ENCODE measurements at places on chromosomes 1 and 21.

GRCh38 chr1:86704972-86705664 lies 742 bp downstream of the SH3GLB1 start:
- peak; percentile 29 for DNase-seq

DNA sequence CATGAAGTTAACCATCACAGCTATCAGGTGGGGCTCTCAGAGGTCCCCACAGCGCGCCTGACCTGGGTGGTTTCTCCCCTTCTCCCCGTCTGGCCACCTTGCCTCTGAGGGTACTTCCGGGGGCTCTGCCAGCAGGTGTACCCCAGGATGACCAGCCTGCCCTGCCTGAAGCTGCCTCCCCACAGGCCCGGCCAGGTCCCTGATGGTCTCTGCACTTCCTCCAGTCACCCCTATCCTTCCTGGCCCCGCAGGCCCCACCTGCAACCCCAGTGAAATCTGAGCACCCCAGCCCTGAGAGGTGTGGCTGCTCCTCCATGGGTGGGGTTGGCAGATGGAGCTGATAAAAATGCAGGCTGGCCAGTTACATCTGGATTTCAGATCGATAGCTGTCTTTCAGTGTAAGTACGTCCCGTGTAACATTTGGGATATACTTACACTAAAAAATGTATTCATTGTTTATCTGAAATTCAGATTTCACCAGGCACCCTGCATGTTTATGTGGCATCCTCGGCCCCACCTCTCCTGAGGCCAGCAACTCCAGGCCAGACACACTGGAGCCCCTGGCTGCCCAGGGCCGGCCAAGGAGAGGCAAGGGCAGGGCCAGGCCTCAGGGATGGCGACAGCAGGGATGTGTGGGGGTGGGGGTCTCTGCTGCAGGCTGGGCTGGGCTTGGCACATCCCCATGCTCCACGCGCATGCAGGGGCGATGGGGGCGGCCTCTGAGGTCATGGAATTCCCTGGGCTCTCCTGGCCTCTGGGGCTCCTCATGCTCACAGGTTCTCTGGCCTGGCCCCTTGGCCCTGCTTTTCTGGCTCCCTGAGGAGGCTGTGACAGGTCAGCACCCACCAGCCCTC lies 25.1 kb downstream of the LRRC3 start:
- DNase-seq = no peak

DNA sequence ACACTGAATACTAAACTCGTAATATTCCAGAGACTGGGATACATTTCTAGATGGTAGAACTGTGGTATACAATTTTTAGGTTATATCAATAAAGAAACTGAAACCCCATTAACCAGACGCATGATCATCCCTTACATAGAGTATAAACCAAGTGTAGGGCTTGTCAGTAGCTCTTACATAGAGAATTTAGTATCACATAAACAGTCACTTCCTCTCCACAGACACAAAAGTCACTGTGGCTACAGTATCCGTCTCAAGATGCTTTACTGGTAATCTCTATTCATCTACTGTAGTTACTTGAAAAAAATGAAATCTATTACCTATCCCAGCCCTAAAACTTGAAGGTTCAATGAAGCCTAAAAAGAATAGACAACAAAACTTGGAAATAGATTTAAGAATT lies 252.3 kb upstream of the TMPRSS15 start:
- no peak for DNase-seq

DNA sequence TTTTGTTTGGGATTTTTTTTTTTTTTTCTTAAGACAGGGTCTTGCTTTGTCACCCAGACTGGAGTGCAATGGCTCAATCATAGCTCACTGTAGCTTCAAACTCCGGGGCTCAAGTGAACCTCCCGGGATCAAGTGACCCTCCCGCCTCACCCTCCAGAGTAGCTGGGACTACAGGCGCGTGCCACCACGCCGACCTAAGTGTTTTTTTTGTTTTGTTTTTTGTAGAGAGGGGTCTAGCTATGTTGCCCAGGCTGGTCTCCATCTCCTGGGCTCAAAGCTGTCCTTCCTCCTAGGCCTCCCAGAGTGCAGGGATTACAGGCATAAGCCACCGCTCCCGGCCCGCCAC lies 776 bp downstream of the HLCS start:
- DNase-seq = no peak

- no peak for DNase-seq
These were observed 79.3 kb upstream of the COL24A1 start for GRCh38 chr1:86235852-86236251.

GRCh38 chr1:150902751-150903150 lies 15.8 kb downstream of the CTXND2 start:
- no peak for DNase-seq

DNA sequence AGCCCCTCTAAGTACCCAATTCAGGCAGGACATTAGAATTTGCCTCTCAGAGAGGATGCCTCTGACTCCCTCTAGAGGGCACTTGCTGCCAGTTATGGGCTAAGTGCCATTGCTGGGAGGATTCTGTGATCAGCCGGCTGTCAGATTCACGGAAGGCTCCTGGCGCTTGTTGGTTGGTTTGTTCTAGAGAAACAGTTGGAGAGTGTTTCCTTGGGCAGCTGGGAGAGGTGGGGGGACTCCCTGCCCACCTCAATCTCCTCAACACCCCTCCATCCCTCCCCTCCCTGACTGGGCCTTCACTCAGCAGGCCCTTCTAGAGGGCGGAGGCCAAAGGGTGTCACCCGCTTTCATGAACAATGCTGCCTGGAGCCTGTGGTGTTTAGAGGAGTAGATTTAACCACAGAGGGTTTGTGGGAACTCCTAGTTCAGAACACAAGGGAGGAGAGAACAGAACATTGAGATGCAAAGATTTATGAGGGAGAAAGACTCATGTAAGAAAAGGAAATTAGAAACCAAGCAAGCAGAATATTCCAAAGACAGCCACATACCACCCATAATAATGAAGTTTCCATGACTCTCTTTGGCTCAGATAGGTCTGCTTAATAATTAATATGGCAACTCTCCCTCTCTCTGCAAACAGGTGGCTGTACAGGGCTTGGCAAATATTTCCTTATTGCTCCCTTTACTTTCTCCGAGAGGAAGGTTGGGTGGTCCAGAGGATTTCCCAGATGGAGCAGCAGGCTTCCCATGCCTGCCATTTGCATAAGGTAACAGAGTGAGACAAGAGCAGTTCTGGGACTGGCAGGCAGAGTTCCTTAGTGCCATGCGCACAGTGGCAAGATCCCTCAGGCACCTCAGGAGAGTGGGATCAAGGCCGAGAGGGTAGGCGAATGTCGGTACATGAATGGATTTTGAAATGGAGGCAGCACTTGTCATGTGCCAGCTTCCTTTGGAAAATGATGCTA lies 30.0 kb upstream of the ACP6 start:
- DNase-seq = peak; percentile 62

GRCh38 chr21:28207436-28208173 lies 785.1 kb downstream of the LTN1 start:
- DNase-seq = no peak

GRCh38 chr1:219812491-219813203 lies 115.7 kb downstream of the SLC30A10 start:
- DNase-seq = no peak

DNA sequence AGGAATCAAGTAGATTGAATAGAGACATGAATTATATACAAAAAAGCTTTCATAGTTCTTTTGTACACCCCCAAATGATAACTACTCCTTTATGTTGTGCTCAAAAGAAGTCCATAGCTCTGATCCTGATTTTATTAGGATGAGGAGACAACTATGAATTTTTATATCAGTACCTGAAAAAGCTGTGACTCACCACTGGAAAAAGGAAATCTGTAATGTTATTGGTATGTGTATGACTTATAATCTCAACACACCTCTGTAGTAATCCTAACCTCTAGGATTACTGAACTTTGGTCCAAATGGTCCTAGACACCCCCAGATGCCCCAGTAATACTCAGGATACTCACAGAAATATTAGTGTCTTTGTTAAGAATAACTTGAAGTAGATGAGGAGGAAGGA lies 10.2 kb downstream of the PRKAB2 start:
- no peak for DNase-seq

- peak; percentile 11 for DNase-seq
These were observed 51.8 kb upstream of the GFI1 start for GRCh38 chr1:92538413-92539061.

DNA sequence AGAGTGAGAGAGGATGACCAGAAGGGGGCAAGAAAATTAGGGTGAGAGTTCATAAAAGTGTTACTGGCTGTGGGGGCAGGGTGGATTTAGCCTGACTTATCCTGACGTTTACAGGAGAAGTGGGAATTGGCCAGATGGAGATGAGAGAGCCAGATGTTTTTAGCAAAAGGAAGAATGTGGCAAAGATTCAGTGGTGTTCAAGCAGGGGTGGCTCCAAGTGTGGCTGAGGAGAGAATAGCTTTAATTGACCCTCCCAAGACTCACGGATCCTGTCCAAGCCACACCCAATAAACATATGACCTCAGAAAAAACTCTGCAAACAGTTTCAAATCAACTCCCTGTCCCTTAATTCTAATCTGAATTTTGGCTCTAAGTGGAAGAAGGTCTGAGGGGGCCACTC lies 35.2 kb upstream of the EDEM3 start:
- no peak for DNase-seq

- DNase-seq = no peak
These were observed 148.4 kb upstream of the HMCN1 start for GRCh38 chr1:185585770-185586169.

DNA sequence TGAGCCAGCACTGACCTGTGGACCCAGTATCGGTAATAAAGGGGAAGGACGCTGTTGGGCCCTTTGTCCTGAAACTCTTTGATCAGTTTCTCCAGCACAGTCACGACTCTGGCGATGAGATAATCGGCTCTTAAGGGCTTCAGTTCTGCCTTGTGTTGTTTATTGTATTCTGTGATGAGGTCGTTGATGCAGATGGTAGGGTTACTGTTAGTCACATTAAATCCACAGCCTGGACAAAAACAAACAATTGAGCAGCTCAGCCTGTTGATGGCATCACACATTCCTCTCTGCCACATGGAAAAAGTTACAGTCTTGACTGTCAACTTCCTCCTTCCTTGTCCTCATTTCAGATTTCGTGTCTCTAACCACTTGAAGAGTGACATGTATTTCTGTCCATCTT lies 57.6 kb downstream of the SIM2 start:
- no peak for DNase-seq

DNA sequence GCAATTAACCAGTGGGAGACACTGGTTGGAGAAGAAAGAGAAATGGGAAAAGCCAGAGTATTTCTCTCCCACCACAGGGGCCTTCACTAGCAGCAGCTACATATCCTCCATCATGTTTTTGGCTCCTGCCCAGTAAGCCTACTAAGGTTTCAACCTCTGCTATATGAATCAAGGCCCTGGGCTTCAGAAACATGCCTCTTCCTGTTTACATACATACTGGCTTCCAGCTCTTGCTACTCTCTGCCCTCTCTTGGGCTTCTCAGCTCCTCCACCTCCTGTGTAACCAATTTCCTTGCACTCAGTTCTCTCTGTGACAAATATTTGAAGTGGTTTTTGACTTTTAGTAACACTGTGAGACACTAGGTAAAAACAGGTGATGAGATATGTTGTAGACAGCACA lies 80.8 kb downstream of the LRRC7 start:
- DNase-seq = peak; percentile 3

GRCh38 chr1:55192093-55192492 lies 23.1 kb downstream of the USP24 start:
- DNase-seq = no peak

- no peak for DNase-seq
These were observed 56.2 kb downstream of the DPYD start for GRCh38 chr1:97864615-97865014.

GRCh38 chr21:42341776-42342542 lies 8.8 kb downstream of the TFF2 start:
- no peak for DNase-seq

- DNase-seq = no peak
These were observed 12.9 kb downstream of the PI4KB start for GRCh38 chr1:151314137-151314875.

DNA sequence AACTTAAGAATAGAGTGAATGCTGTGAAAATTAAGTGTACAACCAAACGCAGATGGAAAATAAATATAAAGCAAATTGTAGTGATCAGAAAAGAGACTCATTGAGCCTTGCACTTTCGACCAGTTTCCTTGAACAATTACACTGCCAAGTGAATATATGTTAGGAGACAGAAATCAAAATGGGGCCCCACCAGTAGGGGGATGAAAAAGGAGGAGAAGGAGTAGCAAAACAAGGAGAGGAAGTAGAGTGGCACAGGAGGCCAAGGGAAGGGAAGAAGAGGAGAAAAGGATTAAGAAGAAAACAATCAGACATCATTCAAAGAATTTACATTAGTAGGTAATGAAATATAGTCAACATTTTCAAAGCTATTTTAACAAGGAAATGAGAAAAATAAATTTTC lies 1770.6 kb downstream of the PLA2G4A start:
- no peak for DNase-seq

- DNase-seq = peak; percentile 47
These were observed 4.1 kb downstream of the ZC3H12A start for GRCh38 chr1:37478451-37478881.

DNA sequence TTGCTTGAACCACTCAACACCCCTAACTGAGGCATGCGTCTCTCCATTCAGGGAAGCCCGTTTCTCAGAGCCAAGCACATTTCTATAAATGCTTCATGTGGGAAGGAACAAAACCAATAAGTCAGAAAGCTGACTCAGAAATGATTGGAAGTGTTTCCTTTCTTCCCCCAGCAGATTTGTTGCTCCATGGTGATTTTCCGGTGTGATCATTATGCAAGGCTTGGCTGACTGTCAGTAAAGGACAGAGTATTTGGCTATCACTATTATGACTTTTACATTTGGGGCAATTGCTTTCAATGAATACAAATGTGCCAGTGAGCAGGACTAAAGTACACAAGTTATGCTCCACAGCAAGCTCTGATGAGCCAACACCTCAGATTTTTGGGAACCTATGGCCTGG lies 53.3 kb upstream of the ZC3H11B start:
- DNase-seq = no peak

GRCh38 chr1:84971957-84972356 lies 25.0 kb downstream of the MCOLN2 start:
- DNase-seq = no peak

- DNase-seq = peak; percentile 20
These were observed 29.1 kb downstream of the TEX35 start for GRCh38 chr1:178541829-178542553.

- peak; percentile 9 for DNase-seq
These were observed 107.5 kb downstream of the TIAM1 start for GRCh38 chr21:31236528-31236927.

- no peak for DNase-seq
These were observed 176.5 kb downstream of the PSMG1 start for GRCh38 chr21:39006571-39007311.

DNA sequence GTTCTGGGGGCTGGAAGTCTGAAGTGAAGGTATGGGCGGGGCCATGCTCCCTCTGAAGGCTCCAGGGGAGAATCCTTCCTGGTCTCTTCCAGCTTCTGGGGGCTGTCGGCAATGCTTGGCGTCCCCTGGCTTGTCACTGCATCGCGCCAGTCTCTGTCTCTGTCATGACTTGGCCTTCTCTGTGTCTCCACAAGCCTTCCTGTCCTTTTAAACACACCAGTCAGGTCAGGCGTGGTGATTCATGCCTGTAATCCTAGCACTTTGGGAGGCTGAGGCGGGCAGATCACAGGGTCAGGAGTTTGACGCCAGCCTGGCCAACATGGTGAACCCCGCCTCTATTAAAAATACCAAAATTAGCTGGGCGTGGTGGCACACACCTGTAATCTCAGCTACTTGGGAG lies 125.3 kb downstream of the ACTL8 start:
- DNase-seq = no peak

All from CD4-positive, alpha-beta T cell treated with Interleukin-6 at 100 ng/mL for 8 hours (primary cell).